M059J (cell line): ENCODE measurements at places on chromosomes 6 and 20. TPM values are rescaled to one million over a fixed set of nuclear protein-coding genes. Genes with fewer than 3 reads are reported as not detected.

The CYP24A1 gene
- total RNA-seq, result 32.8 and 39.6 TPM in 2 replicates

The PLAGL1 gene
- 3.9 and 5.4 TPM in 2 replicates for total RNA-seq

DNA sequence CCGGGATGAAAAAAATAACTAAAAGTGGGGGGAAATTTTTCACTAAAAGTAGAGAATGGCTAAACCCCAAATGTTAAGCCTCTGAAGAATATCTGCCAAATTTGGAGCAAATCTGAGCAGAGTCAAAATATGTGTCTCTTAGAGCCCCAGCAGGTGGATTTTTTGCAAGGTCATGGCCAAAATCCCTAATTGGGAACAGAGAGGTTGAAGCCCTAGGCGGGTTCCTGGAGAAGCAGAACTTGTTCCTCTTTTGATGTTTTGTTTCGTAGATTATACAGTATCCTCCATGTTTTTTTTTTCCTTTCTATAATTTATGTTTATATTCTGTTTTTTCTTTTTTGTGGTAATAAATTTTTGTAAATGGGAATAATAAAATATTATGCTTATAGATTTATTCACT is 94.4 kb downstream of the PLCB4 start:
- no peak for DNase-seq

DNA sequence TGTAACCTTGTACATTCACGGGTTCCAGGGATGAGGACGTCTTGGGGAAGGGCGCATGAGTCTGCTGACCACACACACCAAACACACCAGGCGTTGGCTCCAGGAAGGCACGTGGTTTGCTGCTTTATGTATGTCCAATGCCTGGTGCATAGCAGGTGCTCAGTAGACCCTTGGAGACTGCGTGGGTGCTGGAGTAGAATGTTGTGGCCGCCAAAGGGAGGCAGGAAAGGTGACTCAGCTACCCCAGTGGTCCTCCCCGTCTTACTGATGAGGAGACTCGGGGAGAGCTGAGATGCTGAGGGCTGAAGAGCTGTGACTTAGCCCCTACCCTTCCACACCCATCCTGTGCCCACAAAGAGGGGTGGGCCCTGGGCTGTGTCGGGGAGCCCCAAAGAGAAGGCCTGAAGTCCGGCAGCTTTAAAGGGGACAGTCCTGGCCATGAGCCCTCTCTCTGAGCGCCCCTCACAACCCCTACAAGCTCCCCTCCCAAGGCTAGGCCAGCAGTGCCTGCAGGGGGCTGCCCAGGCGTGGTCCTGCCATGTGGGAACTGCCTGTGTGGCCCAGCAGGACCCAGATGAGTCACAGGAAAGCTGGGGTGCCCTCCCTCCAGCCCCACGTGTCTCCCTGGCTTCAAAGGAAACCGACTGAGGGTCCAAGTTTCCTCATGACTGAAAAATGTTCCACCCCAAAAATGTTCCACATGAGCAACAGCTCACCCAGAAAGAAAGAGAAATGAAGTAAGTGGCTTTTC is 28.0 kb upstream of the PTGIS start:
- DNase-seq, result peak; percentile 69

DNA sequence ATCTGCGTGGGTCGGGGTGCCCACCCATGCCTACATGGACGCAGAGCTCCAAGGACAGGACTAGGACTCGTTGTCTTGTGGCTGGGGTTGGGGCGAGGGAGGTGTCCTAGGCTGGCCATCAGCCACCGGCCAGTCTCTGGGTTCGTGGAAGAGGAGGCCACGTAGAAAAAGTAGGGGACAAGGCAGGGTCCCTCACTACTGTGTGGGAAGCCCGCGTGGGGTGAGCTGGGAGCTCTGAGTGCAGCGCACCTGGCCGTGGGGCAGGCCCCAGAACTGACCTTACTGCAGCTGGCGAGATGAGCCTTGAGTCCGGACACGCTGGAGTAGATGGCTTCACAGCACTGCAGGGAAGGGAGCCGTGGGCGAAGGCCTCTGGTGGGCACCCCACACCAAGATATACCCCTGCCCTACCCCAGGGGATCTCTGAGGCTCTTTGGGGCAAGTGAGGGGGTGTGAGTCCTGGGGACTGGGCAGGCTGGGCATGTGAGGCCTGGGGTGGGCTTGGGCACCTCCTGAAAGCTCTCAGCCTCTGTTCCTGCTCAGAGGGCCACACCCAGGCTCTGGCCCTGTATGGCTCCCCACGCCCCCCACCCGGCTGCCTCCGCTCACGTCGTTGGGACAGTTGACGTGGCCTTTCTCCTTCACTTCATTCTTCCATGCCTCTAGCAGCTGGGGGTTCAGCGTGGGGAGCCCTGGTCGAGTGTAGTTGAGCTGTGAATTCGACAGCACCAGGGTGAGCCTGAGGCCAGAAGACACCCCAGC is 5.6 kb upstream of the UCKL1 start:
- no peak for DNase-seq

GRCh38 chr6:51753635-51754034 is 333.8 kb downstream of the PKHD1 start:
- peak; percentile 8 for DNase-seq
